ENCODE measurements at places on chromosomes 7 and 10. TPM values are rescaled to one million over a fixed set of nuclear protein-coding genes. Genes with fewer than 3 reads are reported as not detected.

The NKX1-2 gene
- total RNA-seq = 0.54 TPM

The LRIT1 gene
- not detected for total RNA-seq

The TECPR1 gene
- 22.8 TPM for total RNA-seq

The MET gene
- 1.6 TPM for total RNA-seq

The ADGRA1 gene
- 3.4 TPM for total RNA-seq

The LEP gene
- total RNA-seq = 0.09 TPM

The LLCFC1 gene
- not detected for total RNA-seq

The SAP25 gene
- not detected for total RNA-seq

The PRSS37 gene
- total RNA-seq = not detected

The HOXA5 gene
- not detected for total RNA-seq

The SPAM1 gene
- total RNA-seq = not detected

The STEAP1B gene
- total RNA-seq = 2.6 TPM

The ITGB8 gene
- 82.5 TPM for total RNA-seq

The PAX4 gene
- not detected for total RNA-seq

The ITPRID1 gene
- 0.27 TPM for total RNA-seq

The TSPAN12 gene
- total RNA-seq = 9.1 TPM

The ZP3 gene
- 0.45 TPM for total RNA-seq

The SPDYE18 gene
- total RNA-seq = 1.3 TPM

The IDI2 gene
- total RNA-seq = not detected

Measured in cerebellum (tissue), 4 donors.